ENCODE measurements at places on chromosomes 1 and 21.

DNA sequence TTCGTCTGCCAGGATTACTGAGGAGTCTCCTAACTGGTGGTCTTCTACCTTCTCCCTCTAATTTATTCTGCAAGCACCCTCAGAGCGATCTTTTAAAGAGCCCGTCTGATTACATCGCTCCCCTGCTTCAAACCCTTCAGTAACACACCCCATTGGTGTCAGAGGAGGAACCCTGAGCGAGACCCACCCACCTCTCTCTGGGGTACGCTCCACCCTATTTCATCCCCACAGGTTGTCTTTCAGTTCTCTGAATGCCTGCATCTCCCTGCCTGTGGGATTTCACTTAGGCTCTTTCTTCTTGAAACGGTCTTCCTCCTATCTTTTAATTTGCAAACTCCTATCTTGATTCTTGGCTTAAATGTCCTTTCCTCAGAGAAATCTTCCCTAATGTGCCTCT lies 39.4 kb downstream of the C1orf21 start:
- no peak for DNase-seq

GRCh38 chr1:11299225-11299574 lies 26.2 kb downstream of the UBIAD1 start:
- DNase-seq = no peak

DNA sequence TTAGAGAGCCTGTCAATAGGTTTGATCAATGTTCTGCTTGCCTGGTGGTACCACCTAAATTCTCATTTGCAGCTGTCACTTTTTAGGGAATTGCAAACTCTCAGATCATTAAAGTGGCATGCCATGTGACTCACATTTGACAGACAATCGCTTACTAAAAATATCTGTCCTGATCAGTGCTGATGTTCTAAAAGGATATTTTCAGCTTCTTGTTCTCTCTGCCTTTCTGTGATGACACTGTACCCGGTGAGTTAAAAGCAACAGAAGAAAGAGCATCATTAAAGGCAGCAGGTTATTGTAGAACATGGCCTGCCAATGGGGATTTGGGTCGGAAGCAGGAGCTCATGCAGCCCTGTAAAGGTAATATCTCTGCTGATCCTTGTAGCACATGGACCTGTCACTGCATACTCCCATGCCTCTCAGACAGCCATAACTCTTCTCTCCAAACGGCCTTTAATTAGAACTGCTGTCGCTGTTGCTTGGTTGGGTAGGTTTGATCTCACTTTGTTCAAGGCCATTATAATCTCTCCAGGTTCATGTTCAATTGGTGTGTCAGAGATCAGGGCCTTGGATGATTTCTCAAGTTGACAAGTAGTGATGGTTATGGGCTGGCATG lies 441.3 kb upstream of the DEPDC1 start:
- no peak for DNase-seq

DNA sequence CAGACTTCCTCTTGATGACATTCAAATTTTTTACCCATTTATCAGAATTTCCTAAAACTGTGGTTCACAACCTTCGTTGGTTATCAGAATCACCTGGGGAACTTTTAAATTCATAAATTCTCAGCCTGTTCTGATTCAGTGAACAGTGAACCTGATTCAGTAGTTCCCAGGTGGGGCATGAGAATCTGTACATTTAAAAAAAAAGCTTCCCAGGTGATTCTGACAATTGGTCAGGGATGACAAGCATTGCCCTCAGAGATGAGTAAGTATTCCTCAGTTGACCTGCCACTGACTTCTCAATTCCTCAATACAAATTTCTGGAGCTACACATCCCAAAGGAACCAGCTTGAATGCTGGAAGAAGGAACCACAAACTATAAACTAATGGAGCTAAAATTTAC lies 23.5 kb upstream of the CR2 start:
- no peak for DNase-seq

GRCh38 chr21:45699966-45700365 lies 56.4 kb downstream of the PCBP3 start:
- peak; percentile 20 for DNase-seq

DNA sequence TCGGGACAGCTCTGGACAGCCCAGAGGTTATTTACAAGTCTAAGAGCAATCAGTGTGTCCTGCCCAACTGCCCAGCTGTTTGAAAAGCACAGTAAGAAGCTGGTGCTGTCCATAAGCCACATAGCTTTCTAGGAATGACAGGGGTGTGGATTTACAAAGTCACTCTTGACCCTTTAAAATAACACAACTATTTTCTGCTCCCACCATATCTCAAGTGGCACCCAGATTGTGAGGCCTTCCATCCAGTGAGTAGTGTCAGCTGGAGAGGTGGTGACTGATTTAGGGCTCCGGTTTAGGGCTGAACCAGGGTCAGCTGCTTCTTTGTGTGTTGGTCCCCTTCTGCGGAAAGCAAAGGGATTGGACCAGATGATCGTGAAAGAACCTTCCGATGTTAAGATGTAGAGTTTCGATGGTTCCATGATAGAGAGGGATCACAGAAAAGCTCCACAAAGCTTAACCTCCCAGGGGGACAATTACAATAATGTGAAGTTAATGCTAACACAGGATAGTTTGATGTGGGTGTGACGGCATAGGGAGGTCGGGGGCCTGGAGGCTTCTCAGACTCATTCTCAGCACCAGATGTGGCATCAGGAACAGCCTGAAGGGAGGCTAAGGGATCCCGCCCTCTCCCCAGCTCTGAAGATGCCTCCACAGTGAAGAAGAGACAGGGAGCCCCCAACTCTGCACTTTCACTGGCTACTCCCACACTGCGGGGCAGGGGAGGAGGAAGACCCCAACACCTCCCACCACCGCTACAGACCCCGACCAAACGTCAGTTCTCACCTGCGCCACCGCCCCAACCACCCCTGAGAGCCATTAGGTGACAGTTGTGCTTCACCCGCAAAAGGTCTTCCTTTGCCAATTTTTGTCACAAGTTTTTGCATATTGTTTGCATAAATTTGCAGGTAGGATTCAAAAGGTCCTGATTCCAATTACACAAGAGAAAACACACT lies 40.6 kb downstream of the LRRC3 start:
- no peak for DNase-seq

DNA sequence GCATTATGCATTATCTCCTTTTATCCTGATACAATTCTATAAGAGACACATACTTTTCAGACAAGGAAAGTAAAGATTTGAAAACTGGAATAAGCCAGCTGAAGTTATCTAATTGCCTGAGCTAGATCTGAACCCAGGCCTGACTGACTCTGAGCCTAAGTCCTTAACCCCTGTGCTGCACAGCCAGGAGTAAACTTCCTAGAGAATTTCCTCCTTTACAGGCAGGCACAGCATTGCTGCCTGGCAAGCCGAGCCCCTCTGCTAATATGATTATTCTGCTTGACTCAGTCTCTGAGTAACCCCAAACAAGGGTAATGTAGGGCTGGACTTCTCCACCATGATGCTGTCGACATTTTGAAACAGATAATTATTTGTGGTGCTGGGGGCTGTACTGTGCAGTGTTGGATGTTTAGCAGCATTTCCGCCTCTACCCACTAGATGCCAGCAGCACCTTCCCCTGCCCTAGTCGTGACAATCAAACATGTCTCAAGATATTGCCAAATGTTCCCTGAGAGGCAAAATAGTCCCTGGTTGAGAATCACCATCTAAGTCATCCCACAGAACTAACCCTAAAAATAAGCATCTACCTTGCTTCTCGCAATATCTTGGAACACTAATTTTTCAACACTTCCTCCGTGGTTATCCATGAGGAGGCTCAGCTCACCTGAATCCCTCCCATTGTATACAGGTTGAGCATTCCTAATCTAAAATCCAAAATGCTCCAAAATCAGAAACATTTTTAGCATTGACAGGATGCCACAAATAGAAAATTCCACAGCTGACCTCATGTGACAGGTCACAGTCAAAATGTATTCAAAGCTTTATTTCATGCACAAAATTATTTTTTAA lies 18.5 kb downstream of the CAMK1G start:
- DNase-seq = peak; percentile 48

- no peak for DNase-seq
Observed at GRCh38 chr1:224256640-224257039, 73.3 kb downstream of the NVL start.

GRCh38 chr21:15236111-15236510 lies 171.3 kb upstream of the NRIP1 start:
- DNase-seq = no peak

- no peak for DNase-seq
Observed at GRCh38 chr1:228288536-228289238, 80.8 kb downstream of the OBSCN start.

- DNase-seq = no peak
Observed at GRCh38 chr1:57024428-57024827, 58.6 kb upstream of the C8B start.

GRCh38 chr1:181503171-181503810 lies 20.0 kb downstream of the CACNA1E start:
- no peak for DNase-seq

GRCh38 chr1:157135646-157136045 lies 2.5 kb downstream of the ETV3 start:
- no peak for DNase-seq

- no peak for DNase-seq
Observed at GRCh38 chr1:217494767-217495166, 136.1 kb downstream of the GPATCH2 start.

DNA sequence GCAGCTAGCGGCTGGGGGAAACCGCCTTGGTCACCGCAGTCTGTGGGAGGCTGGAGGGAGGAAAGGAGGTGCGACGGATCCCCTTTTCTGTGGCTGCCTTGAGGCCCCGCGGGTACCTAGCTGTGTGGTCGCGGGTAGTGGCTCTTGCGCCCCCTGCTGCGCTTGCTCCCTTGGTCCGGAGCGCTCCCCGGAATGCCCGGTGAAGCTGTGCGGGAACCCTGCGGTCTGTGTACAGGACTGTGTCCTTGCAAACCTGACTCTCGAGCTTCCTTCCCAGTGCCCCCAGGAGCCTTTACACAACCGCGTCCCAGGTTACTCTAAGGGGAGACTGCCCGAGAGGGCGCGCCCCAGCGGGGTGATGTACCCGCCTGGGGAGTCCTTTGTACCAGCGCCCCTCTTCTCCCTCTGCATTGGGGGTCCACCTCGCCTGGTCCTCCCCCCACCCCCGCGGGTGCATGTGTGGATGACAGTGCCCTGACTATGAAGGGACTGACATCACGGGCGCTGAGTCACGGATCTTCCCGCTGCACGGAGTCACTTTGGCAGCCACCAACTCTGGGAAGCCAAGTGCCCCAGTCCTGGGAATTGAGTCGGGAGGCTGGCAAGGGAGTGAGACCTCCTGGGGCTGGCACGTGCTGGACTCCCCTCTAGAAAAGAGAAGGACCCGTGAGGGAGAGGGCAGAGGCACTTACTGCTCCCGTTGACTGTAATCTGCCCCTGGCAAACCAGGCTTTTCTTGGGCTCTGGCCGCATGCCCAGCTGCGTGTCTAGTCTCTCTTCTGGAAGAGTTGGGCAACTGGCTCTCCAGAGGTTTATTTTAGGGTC lies 816 bp downstream of the IL6R start:
- peak; percentile 84 for DNase-seq

- DNase-seq = no peak
Observed at GRCh38 chr1:224698015-224698451, 81.9 kb downstream of the CNIH3 start.

GRCh38 chr1:233368789-233369130 lies 41.2 kb downstream of the MAP3K21 start:
- no peak for DNase-seq

DNA sequence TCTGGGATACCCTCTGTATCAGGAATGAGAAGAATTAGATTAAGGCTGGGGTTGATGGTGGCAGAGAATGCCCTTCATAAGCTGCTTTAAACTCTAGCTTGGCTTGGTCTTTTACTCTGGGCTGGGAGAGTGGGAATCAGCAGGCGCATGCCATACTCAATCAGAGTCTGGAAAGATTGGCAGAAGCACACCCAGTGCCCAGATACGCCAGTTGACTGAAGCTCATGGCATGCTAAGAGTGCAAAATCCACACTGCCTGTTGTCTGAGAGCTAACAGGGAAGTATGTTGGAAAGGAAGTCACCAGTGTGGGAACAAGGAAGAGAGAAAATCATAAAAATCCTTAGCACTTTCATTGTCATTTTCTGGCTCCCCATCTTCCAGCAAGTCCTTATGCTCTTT lies 53.0 kb downstream of the HMCN1 start:
- DNase-seq = peak; percentile 30

GRCh38 chr1:15724949-15725880 lies 10.8 kb upstream of the SLC25A34 start:
- no peak for DNase-seq
